Activated CD4-positive, alpha-beta T cell treated with anti-CD3 and anti-CD28 coated beads for 48 hours (primary cell): ENCODE measurements at places on chromosomes 4 and X.
A peak's percentile ranks its signal among the peaks of the same experiment; 100 is the strongest.

DNA sequence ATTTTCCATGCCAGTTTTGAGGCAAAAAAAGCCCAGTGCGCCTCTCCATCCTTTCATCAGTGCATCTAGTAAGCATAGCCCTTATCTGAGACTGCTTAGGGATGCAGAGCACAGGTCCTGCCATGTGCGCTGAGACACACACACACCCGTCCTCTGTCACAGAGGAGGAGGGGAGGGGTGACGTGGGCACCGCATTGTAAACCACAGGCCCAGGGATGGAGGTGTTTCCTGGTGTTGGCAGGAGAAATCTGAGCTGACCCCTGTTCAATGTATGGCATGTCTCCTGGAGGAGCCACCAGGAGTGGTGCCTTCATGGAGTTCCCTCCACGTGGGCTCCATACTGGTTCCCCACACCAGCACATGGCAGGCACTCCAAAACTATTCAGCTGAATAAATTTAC is 65.8 kb upstream of the HELT start:
- DNase-seq = no peak

- DNase-seq = peak; percentile 59
Observed at GRCh38 chrX:45803383-45803921, 602.8 kb upstream of the DIPK2B start.

DNA sequence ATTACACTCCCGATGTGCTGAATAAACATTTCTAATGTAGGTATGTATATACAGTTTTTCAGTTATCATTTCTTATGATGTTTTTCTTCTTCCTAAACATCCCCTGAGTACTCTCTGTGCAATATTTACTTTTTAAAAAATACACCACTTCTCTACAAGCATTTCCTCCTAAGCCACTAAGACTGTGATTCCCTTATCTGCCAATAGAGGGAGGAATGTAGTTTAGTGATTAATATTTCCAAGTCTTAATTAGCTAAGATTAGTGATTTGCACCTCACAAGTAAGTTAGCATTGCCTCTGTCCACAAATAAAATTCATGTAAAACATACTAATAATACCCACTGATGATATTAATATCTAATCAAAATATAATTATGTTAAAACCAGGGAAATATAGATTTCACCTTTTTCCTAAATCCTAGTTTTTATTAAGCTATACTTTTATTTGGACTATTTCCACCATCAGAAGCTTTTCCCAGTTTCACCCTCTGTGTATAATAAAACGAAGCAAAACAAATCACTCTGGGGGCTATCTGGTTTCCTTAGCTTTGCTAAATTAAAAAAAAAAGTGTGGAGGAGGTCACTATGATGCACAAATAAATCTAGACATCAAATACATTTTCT is 909.1 kb downstream of the FAT4 start:
- DNase-seq = no peak

GRCh38 chr4:133129237-133129636 is 19.9 kb upstream of the PCDH10 start:
- DNase-seq = no peak

DNA sequence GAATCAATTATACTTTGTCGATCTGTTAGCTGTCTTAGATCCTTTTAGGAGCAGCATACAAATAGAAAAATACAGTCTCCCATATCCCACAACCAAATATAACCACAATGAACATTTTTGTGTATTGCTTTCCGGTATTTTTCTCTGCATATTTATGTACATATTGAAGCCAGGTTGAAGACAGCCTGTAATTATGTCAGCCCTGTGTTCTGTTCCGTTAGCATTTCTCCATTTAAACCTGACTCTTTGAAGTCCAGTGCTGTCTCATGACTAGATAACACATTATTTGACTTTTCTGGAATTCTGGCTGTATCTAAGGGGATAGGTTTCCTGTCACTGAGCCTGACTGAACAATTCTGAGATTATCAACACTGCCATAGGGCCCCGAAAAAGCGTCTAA is 4.0 kb upstream of the SLC34A2 start:
- DNase-seq = no peak

DNA sequence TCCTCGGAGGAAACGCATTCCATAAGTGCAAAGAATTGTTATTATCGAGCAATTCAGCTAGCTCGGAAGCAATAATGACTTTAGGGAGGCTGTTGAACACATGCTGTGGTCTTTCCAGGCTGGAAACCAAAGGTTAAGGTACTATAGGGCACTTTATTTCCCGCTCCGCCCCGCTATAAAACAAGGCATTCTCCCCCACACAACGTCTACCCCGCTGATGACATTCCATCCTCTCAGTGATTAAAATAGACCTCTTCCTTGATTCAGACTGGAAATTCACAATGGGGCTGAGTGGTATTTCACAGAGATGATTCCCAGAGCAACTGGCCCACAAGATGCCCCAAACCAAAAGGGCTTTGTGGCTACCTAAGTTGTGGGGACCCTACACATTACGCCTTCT is 196.4 kb downstream of the STIM2 start:
- no peak for DNase-seq

DNA sequence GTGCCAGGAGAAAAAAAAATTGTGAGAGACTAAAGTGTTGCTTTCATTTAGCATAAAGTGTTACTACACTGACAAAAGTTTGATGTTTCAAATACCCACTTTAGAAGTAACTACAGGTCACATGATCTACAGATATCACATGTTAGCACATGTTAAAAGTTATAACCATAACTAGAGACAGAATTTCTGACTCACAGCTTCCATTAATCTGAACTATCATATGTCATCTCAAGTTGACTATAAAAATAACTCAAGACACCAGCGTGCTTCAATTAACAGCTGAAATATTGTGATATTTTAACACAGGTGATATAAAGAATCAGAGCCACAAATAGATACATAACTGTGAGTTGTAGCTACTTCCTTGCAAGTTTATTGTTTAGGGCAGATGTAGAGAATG is 591.5 kb upstream of the PITX2 start:
- DNase-seq = no peak

GRCh38 chrX:101257448-101258258 is 33.5 kb downstream of the TAF7L start:
- DNase-seq = no peak

DNA sequence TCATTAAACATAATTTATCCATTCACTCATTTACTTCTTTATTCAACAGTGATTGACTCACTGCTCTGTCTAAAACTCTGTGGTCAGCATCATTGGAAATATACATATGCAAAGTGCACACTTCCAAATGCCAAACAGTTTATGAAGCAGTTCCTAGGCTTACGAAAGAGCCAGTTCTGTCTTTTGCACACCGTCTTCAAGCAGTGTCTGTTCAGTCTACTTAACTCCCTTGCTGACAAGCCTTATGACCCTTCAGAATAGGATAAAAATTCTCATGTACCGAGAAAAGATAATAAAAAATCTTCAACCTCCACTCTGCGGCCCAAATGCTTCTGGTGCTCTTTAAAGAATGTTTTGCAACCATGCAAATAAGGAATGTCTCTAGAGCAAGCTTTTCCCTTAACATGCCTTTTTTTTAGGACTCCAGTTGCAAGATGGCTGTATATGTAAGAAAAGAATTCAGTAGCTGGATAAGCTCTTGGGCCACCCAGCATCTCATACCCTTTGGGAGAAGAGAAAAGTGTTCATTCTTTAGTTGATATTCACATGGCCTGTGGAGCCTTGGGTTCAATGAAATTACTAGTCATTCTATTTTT is 1037.0 kb upstream of the SLIT2 start:
- DNase-seq = no peak

GRCh38 chrX:137366018-137366633 is 199.8 kb upstream of the ZIC3 start:
- no peak for DNase-seq

DNA sequence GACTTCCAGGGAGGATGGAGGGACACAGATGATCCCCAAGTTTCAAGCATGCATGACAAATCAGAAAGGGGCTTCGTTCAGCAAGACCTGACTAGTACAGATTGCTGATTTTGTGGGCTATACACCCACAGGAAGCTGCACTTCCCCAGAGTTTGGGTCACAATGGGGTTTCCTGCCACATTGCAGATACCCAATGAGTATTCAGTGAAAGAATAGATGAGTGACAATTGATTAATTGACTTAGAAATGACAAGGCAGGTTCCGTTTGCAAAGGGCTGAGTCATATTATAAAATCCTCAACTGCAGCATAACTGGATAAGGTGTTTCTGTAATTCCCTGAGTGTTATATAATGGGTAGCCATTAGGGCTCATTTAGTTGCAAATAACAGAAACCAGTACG is 146.6 kb upstream of the TBL1X start:
- DNase-seq = peak; percentile 18

GRCh38 chrX:10017872-10018271 is 50.7 kb downstream of the CLDN34 start:
- no peak for DNase-seq

DNA sequence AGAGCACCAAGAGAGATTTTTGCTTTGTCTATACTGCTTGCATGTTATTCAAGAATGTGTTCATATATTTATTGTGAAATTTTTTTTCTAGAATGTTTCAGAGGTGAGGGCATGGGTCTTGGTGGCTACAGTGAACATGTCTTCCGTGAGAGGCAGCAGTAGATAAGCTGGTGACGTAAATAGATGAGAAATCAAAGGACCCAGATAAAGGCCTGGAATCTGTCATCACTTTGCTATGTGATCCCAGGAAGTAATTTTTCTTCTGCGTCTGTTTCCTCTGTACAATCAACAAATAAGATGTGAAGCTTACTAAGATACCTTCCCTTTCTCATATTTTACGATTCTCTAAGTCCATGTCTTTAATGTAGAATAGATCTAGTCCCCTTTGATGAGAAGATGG is 129.1 kb downstream of the COL4A6 start:
- DNase-seq = no peak

- DNase-seq = no peak
Observed at GRCh38 chrX:108735679-108736508, 469 bp downstream of the IRS4 start.

GRCh38 chr4:2276581-2277325 is 14.8 kb upstream of the MXD4 start:
- DNase-seq = no peak

- peak; percentile 33 for DNase-seq
Observed at GRCh38 chrX:13167481-13168231, 123.2 kb upstream of the FAM9C start.

GRCh38 chr4:78571804-78572203 is 20.2 kb downstream of the ANXA3 start:
- no peak for DNase-seq

GRCh38 chrX:18961686-18962085 is 22.2 kb downstream of the PHKA2 start:
- DNase-seq = no peak

- no peak for DNase-seq
Observed at GRCh38 chrX:121036137-121036536, 11.3 kb upstream of the GLUD2 start.

- no peak for DNase-seq
Observed at GRCh38 chr4:647481-647880, 22.1 kb downstream of the PDE6B start.

DNA sequence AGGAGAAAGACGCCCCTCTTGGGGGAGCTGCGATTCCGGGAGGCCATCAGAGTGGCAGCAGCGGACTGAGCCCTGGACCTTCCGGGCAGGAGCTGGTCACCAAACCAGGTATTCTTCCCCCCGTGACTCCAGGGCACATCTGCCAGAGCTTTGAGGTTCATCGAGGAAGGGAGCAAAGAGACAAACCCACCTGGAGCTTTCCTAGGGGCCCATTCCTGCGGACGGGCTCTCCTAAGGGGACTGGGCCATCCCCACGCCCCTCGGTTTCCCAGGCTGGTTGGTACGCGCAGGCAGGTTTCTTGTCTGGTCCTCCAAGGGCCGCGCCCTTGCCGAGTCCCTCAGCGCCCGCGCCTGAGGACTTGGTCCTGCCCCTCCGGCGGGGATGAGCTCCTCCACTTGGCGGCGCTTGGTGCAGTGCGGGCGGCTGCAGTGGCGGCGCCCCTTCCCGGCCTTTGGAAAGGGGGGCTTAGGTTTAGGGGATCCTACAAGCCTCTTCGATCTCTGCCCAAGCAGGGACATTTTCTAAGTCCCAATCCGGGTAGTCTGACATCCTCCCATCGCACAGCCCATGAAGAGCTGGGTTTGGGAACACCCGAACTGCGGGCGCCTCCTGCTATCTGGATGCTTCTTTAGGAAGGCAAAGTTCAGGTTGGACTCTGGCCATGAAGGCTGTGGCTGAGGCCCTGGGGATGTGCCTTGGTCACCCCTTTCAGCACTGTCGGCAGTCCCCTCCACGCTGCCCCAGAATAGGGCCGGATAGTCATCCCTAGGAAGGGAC is 538 bp downstream of the STBD1 start:
- peak; percentile 45 for DNase-seq
